Stimulated activated CD4-positive, alpha-beta T cell treated with anti-CD3 and anti-CD28 coated beads, Interleukin-1b, Interleukin-23, amount 100 ng/mL, for 1 hour (primary cell): ENCODE measurements at places on chromosomes 5 and 9.

DNA sequence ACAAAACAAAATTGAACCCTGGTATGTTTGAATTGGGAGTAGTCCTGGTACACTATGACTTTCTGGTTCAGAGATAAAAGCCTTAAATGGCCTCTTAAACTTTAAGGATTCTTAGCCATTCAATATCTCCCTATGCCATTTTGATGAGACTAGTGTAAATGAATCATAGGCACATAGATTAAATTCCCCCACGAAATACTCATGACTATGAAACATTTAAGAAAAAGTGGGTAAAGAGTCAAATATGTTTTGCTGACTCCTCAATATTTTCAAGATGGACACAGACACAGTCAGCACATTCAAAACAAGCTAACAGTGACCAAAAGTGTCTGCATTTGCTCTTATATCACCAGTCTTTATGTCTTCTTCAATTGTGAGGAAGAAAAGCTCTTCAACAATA, 278.3 kb downstream of the PDE4D start:
- DNase-seq = no peak

DNA sequence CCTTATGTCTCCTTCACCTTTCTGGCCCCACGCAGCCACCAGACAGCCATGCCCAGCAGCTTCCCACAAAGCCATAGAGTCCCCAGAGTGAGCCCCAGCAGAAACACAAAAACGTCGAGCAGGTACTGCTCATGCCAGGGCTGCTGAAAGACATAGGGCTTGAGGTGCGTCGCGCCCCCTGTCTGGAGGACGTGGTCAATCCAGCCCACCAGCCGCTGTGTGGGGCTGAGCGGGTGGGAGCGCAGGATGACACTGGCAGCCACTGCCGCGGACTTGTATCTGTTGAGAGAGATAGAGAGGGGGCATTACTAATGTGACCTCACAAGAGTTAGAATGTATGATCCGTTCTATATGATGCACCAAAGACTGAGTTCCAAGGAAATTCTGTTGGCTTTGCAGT, 31.0 kb downstream of the UGT3A2 start:
- DNase-seq = no peak

- DNase-seq = no peak
These were observed 15.4 kb downstream of the CPEB4 start for GRCh38 chr5:173903396-173904140.

GRCh38 chr9:21833090-21833801, 30.8 kb downstream of the MTAP start:
- DNase-seq = no peak

- DNase-seq = no peak
These were observed 8.4 kb upstream of the TIMD4 start for GRCh38 chr5:156971415-156971814.

GRCh38 chr5:120152472-120152871, 311.6 kb upstream of the PRR16 start:
- no peak for DNase-seq

GRCh38 chr5:109876941-109877669, 187.4 kb downstream of the MAN2A1 start:
- no peak for DNase-seq

- no peak for DNase-seq
These were observed 295.5 kb upstream of the SMC2 start for GRCh38 chr9:103798620-103799019.

- no peak for DNase-seq
These were observed 121.7 kb downstream of the FOCAD start for GRCh38 chr9:20805766-20806165.
